Natural killer cell (primary cell): ENCODE measurements at places on chromosomes 1 and 21. TPM values are rescaled to one million over a fixed set of nuclear protein-coding genes. Genes with fewer than 3 reads are reported as not detected.

DNA sequence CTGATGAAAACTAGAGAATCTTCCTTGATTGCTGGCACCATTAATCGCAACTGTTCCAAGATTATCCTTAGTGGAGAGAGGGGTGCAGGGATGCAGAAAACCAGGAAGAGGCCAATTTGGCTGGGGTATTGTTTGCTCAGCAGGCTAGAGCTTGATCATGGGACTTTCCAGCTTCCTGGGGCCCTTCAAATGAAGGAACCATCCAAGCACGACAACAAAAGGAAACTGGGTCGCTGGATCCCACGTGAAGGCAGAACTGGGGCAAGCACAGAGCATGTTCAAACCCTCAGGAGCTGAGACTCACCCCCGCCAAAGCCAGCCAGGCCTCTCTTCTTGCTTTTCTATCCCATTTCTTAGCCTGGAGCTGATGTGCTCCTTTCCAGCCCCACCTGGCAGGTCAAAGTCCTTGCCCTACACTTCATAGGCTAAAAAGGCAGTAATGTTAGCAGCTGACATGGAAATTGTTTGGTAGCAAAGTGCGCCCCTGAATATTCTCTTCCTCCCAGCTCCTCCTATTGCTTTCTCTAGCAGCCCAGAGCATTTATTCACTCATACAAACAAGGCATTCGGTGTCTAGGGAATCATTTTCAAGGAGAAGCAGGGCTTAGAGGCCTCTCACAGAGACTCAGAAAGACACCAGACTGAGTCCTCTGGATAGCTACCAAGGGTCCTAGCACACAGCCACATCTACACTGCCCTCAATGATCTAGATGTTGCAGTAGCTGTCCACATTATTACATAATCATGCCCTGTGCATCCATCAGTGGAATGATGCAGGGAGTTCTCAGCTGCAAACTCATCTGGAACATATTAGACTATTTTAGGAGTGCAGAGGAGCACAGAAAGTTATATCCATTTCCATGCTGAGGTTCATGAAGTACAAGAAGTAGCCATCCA is 11.5 kb downstream of the KCNA2 start:
- H3K27me3 ChIP-seq, result no peaks in the 10 kb centered on the region
- no peaks in the 10 kb centered on the region for H3K36me3 ChIP-seq
- no peaks in the 10 kb centered on the region for H3K4me1 ChIP-seq
- no peak overlapping the region for H3K27ac ChIP-seq
- no peak overlapping the region for H3K4me3 ChIP-seq

- no peaks in the 10 kb centered on the region for H3K36me3 ChIP-seq
Measured at GRCh38 chr1:24301785-24302175, 17.4 kb upstream of the GRHL3 start.

DNA sequence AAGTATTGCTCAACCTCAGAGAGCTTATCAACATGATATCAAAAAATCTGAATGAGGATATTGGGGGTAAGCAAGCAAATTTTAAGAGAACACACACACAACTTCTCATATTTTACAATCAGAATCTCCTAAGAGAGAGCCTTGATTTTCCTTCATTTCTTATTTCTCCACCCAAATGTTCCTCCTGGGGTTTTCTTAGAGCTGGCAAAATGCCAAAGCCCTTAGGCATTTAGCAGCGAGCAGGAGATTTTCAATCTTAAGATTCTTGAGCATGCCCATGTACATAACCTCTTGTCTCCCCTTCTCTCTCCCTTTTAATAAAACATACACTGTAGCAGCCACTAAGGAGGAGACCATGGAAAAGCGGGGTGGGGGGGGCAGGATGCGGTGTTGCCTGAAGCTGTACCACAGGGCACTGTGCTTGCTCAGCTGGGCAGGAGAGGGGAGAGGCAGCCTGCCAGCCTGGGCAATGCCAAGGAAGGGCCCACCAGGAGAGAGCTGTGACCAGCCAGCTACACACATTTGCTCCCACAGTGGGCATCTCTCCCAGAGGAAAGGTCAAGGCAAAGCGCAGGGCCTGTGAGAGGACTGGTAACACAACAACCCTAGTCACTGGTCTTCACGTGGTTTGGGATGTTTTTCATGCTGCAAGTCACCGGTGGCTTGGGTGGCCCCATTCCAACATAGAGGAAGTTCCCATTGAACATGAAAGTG is 4.3 kb downstream of the BRINP2 start:
- H3K27ac ChIP-seq, result no peak overlapping the region
- H3K36me3 ChIP-seq, result no peaks in the 10 kb centered on the region
- no peak for DNase-seq
- H3K4me1 ChIP-seq, result no peaks in the 10 kb centered on the region
- peaks cover 6% of the 10 kb centered on the region for H3K27me3 ChIP-seq
- H3K4me3 ChIP-seq, result no peak overlapping the region

The CCDC190 gene
- total RNA-seq, result not detected

- no peaks in the 10 kb centered on the region for H3K36me3 ChIP-seq
- no peak overlapping the region for H3K4me3 ChIP-seq
- H3K27me3 ChIP-seq, result no peaks in the 10 kb centered on the region
- no peak overlapping the region for H3K27ac ChIP-seq
- H3K4me1 ChIP-seq, result peaks cover 9% of the 10 kb centered on the region
- DNase-seq, result no peak
Measured at GRCh38 chr1:207648334-207649209, 3.6 kb downstream of the CR1L start.

The PALMD gene
- not detected for total RNA-seq

The CIART gene
- total RNA-seq, result 1.9 TPM
